ENCODE measurements at places on chromosomes 11 and 22.

GRCh38 chr22:49420651-49421050 lies 407.0 kb downstream of the BRD1 start:
- no peak for DNase-seq

DNA sequence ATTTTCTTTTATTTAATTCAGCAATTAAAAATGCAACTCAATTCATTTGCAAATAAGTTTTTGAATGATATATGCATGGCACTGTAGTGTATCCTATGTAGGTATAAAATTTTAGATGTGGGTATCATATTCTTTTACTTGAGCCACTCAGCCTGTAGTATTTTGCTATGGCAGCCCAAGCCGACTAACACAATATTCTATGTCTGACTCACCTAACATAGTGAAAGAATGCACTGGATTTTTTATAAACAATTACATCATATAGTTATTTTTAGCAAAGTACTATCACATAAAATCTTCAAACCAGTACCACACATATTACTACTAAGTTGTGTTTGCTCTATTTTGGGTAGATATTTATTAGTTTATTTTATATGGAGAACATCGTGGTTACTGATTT lies 21.9 kb upstream of the GRIA4 start:
- DNase-seq: peak; percentile 79

DNA sequence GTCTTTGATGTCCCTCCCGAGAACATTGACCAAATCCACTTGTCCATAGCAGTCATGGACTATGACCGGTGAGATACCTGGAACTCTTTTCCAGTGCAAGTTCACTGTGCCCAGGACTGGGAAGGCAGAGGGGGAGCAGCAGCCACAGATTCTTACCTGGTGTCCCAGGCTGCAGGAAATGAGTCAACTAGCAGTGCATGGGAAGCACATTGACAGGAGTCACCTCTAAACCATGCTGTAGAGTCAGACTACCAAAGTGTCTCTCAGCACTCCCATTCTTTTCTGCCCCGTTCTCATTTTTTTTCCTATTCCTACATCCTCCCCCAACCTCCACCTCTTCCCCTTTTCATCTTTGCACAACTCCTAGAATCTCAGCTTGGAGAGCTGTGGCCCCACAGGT lies 67.2 kb upstream of the OLFML1 start:
- no peak for DNase-seq

GRCh38 chr22:45006111-45006963 lies 3.5 kb downstream of the PHF21B start:
- DNase-seq: no peak

- DNase-seq: peak; percentile 88
Observed at GRCh38 chr11:15800111-15800800, 556.1 kb downstream of the SOX6 start.

DNA sequence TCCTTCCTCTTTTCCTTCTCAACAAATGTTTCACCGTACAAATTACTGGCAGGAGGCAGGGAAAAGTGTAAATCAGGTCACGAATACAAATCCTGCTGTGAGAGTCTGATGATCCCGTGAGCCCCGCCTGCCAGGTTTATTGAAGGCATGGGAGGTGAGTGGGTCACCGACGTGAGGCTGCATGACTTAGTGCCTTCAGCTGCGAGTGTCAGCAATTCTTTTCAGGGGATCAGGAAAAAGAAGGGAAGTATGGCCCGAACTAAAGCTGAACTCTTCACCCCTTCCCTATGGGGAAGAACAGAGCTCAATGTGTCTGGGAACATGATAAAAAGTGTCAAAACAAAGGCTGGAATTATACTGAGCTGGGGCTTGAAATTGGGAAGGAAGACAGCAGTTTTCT lies 166.2 kb downstream of the OPCML start:
- DNase-seq: no peak

DNA sequence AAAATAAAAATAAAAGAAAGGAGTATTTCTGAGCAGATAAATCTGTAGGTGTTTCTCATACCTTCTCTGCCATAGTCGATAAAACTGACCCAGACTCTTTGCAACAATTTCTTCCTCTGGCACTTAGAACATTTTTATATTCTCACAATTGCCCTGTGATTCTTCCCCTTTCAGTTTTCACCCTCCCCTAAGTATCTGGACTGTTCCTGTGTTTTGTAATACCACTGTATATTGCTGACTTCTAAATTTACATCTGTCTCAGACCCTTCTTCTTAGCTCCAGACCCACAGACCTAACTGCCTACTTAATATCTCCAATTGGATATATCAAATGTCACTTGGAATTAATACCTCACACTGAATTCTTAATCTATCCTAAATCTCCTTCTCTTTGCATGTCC lies 133.4 kb upstream of the DDI1 start:
- no peak for DNase-seq

- no peak for DNase-seq
Observed at GRCh38 chr11:34433899-34434298, 4.8 kb upstream of the CAT start.

GRCh38 chr22:34834059-34834458 lies 231.9 kb upstream of the ISX start:
- DNase-seq: no peak

DNA sequence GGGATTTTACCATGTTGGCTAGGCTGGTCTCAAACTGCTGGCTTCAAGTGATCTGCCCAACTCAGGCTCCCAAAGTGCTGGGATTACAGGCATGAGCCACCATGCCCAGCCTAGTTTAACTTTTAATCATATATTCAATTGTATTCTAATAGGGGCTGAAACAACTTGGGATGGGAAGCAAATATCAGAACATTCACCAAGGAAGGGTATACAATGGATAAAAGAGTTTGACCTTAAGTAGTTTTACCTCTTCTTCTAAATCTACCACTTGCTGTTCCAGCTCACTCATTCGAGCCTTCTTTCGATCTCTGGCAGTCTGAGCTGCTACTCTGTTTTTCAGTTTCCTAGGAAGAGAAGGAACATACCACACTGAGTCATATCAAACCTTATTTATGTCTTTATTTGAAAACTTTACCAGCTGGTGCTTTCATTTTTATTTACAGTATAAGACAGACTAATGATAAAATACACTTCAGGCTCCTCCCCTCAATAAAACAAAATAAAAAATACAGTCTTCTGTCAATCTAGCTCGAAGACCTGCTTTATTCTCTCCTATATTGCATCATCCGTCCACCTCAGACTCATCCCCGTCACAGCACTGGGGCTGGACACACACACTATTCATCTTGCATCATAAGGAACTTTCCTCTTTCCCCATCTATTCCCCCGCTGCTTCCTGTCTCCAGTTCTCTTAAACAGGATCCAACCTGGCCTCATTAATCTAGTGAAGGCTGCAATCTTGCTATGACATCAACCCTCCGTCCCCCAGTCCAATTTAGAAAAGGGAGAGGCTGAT lies 1.4 kb downstream of the XBP1 start:
- peak; percentile 93 for DNase-seq

Measured in fibroblast of skin of back (primary cell).